ENCODE measurements at places on chromosomes 16 and 17.

- ATAC-seq: no peak
These were observed 328.1 kb upstream of the MON1B start for GRCh38 chr16:76862901-76863300.

DNA sequence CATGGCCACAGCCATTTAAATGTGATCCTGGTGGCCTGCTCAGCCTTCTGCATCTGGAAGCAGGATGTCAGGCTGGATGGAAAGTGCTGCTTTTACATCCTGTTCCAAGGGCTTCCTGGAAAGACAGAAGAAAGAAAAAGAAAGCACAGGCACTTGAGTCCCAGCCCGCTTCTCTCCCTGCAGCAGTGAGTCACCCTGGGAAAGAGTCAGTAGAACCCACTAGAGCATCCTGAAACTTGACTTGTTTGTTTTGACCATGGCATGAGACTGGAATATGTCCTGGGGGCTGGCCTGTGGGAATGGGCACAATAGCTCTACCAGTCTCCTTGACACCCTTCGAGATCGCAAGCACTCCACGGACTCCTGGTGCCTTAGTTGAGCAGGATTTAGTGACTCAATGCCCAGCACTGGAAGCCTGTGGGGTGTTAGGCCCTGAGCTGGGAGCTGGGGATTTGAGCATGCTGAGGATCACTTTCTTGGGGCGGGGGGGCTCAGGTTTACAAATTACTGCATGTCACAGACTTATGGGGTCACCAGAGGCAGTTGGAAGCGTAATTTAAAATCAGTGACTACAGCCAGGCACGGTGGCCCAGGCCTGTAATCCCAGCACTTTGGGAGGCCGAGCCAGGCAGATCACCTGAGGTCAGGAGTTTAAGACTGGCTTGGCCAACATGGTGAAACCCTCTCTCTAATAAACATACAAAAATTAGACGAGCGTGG, 22.1 kb upstream of the GNA13 start:
- no peak for ATAC-seq

DNA sequence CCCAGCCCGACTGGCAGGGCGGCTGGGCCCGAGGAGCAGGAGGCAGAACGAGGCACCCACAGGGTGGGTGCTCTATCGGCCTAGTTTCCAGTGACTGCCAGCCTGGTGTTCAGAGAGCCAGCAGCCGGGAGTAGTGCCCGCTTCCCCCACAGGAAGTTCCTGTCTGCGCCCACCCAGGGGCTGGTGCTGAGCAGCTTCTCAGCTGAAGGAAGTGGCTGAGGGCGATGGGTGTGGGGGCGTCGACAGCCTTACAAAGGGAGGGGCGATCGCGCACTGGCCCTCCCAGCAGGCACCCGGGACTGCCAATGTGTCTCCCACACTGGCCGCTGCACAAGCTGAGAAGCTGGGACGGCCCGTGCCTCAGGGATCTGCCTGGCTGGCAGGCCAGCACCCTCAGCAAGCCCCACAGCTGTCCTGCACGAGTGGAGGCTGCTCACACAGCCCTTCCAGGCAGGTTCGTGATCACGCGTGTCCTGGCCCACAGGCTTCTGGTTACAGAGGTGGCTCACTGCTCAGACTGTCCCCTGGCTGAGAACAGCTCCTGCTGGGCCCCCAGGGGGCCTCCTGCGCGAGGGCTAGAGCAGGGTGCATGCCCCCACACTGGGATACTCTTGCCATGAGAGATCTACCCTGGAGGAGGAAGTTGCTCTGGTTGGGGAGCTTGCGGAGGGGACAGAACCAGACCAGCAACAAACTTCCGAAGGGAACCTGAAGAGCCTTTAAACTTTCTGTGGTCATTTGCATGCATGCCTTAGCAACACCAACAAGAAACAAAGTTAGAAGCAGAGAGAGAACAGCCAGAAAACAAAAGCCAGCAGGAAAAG, 2.5 kb downstream of the RNF166 start:
- ATAC-seq: peak; percentile 2

- no peak for ATAC-seq
These were observed 3.7 kb upstream of the SLC39A11 start for GRCh38 chr17:73096211-73096610.

DNA sequence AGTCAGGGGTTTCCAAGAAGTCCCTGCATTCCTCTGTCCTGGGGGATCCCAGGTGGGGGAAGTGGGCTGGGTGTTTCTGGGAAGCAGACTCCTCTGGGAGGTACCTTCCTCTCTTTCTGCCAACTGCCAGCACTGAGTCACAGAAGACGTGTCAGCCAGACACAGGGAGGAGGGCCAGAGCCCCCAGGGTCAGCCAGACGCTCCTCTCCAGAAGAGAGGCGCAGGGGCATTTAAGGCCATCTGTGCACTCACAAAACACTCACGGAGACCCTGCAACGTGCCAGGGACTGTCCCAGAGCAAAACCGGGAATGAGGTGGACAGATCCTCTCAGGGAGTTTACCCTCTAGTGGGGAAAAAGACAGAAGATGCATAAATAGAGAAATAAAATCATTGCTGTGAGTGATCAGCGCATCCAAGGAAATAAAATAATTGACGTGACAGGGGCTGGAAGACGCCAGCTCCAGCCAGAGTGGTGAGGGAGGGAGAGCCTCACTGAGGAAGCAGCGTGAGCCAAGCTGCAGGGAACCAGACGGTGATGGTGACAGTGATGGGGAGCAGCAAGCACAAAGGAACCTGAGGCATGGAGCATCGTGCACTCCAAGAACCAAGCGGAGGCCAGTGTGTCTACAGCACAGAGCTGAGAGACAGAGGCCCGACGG, 105.4 kb downstream of the ZNF423 start:
- no peak for ATAC-seq

GRCh38 chr17:13353590-13353989, 248.1 kb downstream of the HS3ST3A1 start:
- ATAC-seq: no peak

DNA sequence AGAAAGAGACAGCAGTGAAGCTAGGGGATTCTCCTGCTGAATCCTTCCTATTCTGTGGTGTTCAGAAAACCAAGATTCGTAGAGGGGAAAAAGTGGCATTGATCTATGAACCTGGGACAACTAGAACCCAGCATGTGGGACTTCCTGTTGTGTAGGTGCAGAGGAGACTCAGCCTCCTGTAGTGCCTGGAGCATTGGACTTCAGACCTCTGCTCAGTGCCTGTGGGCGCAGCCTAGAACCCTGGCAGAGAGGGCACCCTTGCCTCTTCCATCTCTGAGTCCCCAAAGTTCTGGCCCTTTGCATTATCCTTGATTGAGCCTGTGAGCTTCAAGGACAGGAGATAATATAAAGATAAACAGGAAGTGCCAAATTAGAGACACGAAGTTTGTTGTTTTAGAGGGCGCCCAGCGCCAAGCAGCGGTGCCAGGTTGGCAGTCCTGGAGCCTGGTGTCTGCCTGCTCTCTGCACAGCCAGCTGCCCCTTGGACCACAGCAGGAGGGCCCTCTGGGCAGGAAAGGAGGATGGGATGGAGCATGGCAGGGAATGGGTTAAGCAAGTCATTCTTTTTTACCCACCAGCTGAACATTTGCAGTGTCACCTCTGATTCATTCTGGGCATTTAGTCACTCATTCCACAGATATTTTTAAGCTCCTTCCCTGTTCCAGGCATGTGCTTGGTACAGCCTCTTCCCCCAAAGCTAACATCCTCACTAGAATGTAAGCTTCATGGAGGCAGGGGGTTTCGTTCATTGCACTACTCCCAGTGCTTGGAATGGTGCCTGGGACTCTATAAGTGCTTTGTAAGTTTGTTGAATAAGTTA, 11.9 kb upstream of the SP6 start:
- no peak for ATAC-seq

DNA sequence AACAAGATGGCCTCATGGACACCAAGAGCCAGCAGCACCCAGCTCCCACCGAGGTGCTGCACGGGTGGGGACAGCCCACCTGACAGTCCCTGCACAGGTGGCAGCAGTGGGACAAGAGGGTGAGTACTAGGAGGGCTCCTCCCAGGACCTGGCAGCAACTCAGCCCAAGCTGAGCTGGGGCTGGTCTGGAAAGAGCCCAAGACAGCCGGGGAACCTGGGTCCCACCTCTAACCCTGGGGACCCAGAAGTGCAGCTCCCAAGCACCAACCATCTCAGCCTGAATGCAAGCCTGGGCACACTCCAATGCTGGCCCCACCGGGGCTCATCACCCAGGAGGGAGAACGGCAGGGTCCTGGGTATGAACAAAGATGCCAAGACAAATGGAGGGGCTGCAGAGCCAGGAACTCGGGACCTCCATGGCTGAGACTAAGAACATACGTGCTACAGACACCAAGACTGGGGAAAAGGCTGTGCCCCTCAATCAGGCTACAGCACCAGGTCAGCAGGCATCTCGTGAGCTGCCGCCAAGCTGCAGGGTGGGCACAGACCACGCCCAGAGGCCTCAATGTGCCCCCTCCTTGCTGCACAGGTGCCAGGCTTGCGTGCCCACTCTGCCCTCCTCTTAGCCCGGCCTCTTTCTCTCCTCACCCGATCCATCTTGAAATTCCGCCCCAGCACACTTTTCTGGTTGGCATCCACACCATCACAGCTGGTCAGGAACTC, 37.5 kb upstream of the GSG1L start:
- no peak for ATAC-seq

DNA sequence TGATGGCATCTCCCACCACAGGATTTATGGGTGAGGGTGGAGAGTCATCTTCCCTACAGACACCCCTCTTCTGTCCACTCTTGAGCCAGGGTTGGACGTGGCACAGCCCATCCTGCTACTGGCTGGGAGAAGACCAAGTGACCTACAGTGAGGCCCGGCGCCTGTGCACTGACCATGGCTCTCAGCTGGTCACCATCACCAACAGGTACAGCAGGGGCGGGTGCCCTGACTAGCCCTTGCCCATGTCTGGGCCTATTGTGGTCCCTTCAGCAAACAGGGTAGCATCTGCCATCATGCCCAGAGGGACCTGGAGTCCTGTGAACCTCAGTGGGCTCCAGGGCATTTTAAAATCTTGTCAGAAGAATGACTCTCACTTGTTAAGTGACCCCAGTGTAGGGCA, 48.2 kb downstream of the MRC2 start:
- no peak for ATAC-seq

GRCh38 chr16:66369055-66369592, 2.6 kb downstream of the CDH5 start:
- ATAC-seq: peak; percentile 50

GRCh38 chr17:37200497-37200896, 175.3 kb upstream of the C17orf78 start:
- no peak for ATAC-seq

DNA sequence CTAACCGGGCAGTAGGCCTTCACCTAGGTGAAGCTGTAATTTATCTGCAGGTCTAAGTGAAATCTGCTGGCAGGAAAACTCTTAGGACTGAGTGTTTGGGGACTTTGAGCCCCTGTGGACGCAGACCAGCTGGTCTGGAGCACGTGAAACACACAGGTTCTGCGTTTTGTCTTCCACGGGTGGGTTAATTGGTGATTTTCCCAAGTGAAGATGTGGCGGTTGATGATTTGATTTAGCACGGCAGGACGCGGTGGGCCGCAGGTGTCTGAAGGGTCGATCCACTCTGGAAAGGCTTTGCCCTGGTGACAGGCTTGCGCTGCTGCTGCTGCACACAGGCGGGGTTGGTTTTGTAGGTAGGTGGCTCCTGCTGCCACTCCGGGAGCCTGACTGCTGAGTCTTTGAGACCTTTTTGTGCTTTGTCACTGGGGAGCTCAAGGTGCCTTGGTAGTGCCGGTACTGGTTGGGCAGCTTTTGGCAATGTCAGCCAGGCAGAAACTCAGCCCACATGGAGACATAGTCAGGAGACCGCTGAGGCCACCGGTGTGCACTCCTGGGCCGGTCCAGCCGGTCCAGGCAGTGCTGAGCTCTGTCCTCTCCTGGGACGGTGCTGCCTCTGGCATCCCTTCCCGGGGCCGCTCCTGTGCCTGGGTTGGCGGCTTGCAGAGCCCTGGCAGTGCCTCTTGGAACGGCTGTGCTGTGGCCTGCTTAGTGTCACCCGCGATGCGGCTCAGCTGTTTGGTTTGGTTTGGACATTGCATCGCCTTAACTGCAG, 2.3 kb downstream of the BAIAP2 start:
- no peak for ATAC-seq

DNA sequence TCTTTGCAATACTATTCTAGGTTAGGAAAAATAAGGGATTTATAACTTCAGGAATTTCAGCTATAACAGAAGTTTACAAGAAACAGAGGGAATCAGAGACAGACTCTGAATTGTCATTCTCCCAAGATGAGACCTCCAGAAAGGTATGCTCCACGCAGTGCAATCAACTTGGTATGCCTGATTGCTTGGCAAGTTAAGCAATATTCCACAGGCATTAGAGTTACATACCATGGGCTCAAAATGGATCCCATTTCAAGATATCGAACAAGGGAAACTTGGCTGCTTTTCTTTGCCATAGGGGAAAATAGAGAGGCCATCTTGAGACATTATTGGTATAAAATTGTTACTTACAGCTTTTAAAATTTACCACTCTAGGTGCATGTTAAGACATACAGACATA, 615.6 kb upstream of the SOX9 start:
- ATAC-seq: no peak

GRCh38 chr16:25108054-25108453, 3.5 kb upstream of the LCMT1 start:
- no peak for ATAC-seq

DNA sequence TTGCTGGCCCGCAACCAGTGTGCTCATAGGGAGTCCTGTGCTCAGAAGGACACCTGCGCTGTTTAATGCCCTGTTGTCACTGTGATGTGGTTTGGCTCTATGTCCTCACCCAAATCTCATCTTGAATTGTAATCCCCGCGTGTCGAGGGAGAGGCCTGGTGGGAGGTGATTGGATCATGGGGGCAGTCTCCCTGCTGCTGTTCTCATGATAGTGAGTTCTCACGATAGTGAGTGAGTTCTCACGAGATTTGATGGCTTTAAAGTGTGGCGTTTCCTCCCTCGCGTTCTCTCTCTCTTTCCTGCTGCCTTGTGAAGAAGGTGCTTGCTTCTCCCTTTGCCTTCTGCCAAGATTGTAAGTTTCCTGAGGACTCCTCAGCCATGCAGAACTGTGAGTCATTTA, 66.8 kb downstream of the AKAP1 start:
- no peak for ATAC-seq

DNA sequence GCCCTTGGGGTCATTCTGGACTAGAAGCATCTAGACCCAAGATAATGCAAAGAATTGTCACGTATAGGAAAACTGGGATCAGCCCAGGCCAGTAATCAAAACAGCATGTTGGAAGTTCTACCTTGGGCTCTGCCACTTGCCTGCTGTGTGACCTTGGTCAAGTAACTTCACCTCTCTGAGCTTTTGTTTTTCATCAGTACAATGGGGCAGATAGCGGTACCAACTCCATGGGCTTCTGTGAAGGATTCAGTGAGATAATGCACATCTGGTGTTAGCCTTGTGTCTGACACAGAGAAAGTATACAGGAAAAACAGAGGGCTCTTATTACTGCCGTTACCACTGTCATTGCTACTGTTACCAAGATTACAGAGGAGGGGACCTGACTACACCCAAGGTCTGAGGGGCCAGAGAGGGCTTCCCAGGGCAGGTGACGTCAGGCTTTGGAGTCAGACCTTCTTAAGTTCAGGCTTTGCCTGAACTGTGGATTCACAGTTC, 24.6 kb downstream of the CMIP start:
- peak; percentile 28 for ATAC-seq

GRCh38 chr17:82888583-82889495, 49.0 kb upstream of the ZNF750 start:
- ATAC-seq: no peak

GRCh38 chr17:37756051-37756450, 11.2 kb upstream of the HNF1B start:
- no peak for ATAC-seq

All from stimulated activated memory B cell treated with anti-CD40 and anti-IgM and Interleukin-4, amounts not matched to agents 10 μg/mL and 1 μg/mL and 100 μg/mL, for 72 hours (primary cell).